Kidney epithelial cell (primary cell): ENCODE measurements at places on chromosomes 1 and 21.

DNA sequence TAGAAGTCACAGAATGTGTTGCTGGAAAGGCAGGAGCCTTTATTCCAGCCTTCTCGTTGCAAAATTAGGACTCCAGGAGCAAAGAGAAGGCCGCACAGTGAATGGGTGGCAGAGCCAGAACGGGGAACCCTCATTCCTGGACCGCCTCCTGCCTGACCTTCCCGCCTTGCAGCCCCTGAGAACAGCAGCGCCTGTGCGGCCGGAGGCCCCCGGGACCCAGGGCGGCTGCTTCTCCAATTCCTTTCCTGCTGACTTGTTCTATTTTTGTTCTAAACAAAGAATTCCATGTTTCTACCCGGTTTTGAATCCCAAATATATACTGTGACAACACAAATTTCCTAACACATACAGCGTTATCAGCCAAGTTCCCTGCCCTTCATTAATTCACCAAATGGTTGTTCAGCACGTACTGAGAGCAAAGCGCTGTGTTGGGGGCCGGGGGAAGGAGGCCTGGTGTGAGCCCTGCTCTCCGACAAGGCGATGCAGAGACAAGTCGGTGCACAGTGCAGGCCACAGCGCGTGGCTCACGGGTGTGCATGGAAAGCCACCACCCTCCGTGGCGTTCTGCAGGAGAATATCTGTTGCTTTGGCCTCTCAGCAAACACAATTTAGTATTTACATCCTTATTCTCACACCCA lies 31.9 kb upstream of the COL6A2 start:
- DNase-seq = no peak

DNA sequence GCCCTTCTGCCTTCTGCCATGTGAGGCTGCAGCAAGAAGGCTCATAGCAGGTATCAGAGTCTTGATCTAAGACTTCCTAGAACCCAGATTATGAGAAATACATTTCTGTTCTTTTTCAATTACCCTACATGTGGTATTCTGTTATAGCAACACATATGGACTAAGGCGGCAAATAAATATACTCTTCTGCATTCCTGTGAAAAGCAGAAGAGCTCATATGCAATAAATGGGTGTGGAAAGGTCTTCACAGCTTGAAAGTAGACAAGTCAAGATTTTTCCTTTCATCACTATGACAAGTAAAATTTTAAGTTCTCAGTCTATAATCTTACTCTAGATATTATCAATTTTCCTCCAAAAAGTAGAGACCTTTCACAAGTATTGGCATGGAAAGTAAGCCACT lies 36.6 kb downstream of the TNFSF18 start:
- no peak for DNase-seq

DNA sequence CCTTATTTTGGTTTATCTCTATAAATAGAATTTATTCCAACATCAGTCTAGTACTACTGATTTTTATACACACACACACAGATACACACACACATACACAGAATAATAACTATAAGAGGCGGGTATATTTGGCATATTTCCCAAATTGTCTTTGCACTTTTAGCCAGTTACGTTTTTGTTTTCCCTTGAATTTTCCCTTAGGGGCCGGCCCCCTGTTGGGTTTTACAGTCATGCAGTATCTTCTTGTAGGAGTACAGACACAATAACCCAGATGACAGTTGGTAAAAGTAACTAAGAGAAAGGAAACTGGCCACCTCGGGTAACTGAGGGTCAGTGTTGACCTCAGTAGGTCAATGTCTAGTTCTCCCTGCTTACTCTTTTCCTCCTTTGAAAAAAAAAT lies 50.9 kb downstream of the DISP1 start:
- no peak for DNase-seq

DNA sequence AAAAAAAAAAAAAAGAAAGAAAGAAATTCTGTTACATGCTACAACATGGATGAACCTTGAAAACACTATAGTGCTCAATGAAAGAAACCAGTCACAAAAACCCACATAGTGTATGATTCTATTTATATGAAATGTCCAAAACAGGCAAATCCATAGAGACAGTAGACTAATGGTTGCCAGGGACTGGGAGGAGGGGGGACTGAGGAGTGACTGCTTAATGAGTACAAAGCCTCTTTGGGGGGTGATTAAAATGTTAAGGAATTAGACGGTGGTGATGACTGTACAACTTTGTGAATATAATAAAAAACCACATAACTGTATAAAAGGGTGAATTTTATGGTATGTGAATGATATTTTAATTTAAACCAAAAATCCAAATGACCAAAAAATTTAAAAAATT lies 116.0 kb upstream of the GUCA2B start:
- no peak for DNase-seq

DNA sequence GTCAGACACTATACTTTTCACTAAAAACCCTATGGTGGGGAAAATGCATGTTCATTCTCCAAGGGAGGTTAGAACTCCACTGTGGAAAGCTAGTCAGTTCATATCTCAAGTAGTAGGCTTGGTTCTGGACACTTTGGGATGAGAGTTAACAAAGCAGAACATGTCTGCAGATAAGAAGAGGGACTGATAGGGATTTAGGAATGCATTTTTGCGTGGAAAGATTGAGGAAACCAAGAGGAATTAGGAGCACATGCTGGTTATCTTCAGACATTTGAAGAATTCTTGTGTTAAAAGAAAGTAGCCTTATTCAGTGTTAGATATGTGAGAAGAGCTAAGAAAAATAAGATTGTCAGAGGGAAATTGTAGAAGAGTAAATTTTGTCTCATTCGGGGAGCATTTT lies 1.2 kb upstream of the GRIK1 start:
- DNase-seq = no peak

GRCh38 chr1:1631782-1632420 lies at the start of gene MMP23B:
Gene MMP23B, plus strand, starts transcription at chr1:1632173. Its CDS starts 46 bp downstream, at chr1:1632219.
- DNase-seq = no peak

DNA sequence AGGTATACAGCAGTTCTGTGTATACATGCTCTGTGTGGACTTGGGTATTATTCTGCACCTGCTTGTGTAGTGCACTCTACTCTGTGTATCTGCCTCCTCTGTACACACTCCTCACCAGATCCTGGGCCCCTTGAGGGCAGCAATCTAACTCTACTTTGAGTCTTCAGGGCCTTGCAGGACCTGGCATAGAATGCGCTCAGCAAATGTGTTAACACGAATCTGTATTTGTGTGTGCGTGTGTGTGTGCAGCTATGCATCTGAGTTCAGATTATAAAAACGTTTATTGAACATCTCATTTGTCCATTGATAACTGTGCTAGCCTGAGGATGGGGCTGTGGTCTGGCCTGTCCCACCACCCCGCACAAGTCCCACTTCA lies 3.9 kb upstream of the MEF2D start:
- no peak for DNase-seq

DNA sequence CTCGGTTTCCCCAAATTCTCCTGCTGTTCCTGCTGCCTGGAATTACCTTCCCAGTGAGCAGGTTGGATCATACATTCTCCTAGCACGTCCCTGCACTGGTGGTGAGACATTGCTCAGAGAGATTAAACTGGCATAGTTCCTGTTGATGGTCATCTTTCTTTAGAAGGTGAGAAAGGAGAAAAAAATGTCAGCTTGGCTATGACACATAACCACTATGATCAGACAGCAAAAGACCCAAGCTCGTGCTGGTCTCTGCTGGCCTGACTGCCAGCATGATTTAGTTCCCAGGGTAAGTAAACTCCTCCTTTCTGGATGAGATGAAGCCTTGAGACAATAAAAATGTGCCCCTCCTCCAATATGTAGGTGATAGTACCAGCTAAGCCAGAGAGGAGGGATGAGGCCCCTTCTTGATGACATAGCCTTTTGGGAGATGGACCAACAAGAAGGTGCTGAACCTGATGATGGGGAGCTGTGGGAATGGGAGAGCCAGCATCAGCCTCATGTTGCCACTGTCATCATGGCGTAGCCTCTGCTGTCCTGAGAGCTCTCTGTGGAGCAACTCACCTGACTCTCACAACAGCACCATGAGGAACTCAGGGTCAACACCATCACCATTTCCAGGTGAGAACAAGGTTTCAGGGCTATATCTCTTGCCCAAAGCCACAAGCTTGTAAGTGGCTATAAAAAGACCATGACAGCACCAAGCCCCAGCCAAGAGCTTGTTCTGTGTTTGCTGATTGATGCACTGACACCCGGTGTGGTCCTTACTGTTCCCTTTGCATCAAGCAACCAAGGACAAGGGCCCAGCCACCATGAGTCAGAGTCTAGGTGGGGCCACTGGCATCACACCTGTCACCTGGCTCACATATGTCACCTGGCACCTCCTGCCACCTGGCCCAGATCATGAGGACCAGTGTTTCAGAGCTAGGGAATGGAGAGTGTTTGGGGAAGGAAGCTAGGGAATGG lies 200.0 kb downstream of the MATN1 start:
- DNase-seq = peak; percentile 89

DNA sequence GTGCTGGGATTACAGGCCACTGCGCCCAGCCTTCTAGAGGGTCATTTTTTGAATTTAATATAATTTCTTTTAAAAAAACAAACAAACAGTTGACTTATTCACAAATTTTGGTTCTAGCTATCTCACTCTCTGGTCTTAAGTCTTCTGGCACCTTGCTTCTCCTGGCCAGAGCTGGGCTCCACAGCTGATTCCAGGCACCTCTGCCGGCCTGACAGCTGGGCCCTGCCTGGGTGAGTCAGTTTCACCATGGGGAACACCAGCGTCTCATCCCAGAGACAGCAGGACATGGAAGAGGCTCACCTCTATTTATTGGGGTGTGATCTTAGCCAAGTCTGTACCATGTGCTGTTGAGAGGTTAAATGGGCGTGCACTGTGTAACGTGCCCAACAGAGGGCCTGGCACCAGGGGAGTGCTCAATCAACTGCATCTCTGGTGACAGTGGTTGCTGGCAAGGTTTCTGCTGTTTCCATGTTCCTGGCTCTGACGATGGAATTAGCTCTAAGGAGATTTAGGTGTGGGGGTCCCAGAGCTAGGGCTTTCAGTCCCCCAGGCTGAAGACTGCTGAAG lies 956 bp downstream of the CPLANE2 start:
- DNase-seq = no peak

GRCh38 chr1:185917646-185918045 lies 183.5 kb downstream of the HMCN1 start:
- DNase-seq = no peak

GRCh38 chr1:236467327-236467641 lies 56.5 kb upstream of the LGALS8 start:
- no peak for DNase-seq

- no peak for DNase-seq
These were observed 8.1 kb upstream of the PMVK start for GRCh38 chr1:154944401-154945159.

GRCh38 chr1:246394121-246394520 lies 113.0 kb downstream of the SMYD3 start:
- no peak for DNase-seq

- DNase-seq = no peak
These were observed 271.5 kb downstream of the NFIA start for GRCh38 chr1:61353797-61354406.

- no peak for DNase-seq
These were observed 31.8 kb upstream of the MAGOH start for GRCh38 chr1:53270107-53270506.

GRCh38 chr1:159008744-159009188 lies 941 bp upstream of the IFI16 start:
- no peak for DNase-seq

DNA sequence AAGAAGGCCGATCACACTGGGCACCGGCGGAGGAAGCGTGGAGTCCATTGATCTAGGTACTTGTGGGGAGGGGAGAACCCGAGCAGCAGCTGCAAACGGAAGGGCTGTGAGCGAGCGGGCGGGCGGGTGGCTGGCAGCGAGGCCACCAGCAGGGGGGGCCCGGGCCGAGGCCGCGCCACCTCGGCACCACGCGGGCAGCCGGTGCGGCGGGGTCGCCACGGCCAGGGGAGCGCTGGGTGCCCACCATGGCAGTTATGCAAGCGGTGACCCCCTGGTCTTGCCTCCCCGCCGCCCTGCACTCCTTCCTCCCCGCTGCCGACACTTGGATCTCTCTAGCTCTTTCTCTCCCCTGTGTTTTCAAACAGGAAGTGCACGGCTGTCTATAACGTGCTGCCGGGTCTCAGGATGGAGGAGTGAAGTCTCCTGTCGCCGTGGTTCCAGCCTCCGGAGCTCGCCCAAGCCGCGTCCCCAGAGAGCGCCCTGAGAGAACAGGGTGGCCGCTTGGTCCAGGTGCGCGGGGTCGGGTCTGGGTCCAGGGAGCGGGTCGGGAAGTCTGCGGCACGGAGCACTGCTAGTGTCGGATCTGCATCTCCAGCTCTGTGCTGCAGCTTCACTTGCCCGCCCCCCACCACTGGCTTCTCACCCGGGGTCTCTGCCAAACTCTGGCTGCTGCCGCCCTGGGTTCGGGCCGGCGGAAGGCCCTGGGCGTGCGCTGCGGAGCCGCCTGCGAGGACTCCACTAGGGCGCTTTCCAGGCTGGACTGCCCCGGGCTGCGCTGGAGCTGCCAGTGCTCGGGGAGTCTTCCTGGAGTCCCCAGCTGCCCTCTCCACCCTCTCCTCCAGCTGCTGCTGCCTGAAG lies 22.7 kb downstream of the LRRC8D start:
- DNase-seq = no peak

DNA sequence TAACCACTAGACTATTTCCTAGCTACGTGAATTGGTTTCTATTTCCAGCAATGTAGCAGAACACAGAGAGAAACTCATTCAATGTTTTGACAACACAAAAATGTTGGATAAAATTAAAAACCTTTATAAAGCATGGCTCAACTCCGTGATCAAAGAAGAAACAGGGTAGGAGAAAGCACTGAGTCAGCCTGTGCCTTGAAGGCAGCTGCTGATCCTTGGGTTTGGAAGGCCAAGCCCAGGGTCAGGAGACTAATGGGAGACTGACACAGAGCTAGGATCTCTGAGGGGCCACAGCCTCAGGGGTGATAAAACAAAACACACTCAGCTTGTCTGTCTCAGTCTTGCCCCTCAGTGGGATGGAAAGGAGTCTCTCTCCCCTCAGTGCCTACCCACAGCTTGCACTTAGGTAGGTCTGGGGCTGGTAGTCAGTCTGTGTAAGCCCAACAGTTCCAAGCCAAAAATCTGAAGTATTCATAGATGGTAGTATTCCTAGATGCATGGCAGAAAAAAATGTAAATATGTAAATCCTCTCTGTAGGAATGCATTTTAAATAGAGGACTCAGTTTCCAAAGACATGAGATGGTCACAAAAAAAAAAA lies 53.3 kb downstream of the B3GALNT2 start:
- DNase-seq = no peak

- peak; percentile 7 for DNase-seq
These were observed 30.0 kb upstream of the RCSD1 start for GRCh38 chr1:167599957-167600581.

- DNase-seq = no peak
These were observed 13.8 kb upstream of the RGS21 start for GRCh38 chr1:192303029-192303428.

GRCh38 chr1:47417170-47418044 lies 1.3 kb downstream of the FOXE3 start:
- no peak for DNase-seq
